ENCODE measurements at places on chromosomes 1 and 21.

- DNase-seq, result no peak
Measured at GRCh38 chr1:167631386-167631935, 1.4 kb downstream of the RCSD1 start.

GRCh38 chr1:62076286-62076685, 118.4 kb upstream of the L1TD1 start:
- peak; percentile 71 for DNase-seq

- DNase-seq, result no peak
Measured at GRCh38 chr1:228048659-228049298, 33.7 kb upstream of the ARF1 start.

DNA sequence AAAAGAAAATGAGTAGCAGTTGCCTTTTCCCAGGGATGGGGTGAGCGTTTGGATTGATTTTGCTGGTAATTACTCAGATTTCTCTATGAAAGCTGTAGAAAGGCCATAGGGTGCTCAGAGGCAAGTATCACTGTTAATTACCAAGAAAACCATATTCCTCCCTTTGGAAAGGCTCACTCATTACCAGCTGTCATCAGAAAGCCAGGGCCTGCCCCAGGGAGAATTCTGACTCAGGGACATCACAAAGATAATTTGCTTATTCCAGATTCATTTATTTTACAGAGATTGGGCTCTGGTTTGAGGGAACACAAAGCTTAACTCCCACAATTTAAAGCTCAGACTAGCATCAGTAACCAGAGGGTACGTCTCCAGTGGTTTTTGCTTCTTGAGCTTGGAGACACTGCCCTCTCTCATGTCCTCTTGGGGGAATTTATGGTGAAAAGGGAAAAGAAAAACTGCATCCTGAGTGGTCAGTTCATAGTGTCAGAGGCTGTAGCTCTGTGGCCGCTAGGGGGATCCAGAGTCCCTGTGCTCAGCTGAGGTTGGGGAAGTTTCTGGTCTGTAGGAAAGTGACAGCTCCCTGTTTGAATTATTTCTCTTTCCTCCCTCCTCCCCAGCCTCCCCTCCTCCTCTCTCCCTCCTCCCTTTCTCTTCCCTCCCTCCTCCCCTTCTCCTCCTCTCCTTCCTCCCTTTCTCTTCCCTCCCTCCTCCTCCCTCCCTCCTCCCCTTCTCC, 204.3 kb downstream of the KCNJ6 start:
- peak; percentile 85 for DNase-seq

GRCh38 chr1:229538945-229539344, 19.6 kb downstream of the ABCB10 start:
- DNase-seq, result no peak

GRCh38 chr1:109538827-109539555, 681 bp upstream of the GPR61 start:
- no peak for DNase-seq

DNA sequence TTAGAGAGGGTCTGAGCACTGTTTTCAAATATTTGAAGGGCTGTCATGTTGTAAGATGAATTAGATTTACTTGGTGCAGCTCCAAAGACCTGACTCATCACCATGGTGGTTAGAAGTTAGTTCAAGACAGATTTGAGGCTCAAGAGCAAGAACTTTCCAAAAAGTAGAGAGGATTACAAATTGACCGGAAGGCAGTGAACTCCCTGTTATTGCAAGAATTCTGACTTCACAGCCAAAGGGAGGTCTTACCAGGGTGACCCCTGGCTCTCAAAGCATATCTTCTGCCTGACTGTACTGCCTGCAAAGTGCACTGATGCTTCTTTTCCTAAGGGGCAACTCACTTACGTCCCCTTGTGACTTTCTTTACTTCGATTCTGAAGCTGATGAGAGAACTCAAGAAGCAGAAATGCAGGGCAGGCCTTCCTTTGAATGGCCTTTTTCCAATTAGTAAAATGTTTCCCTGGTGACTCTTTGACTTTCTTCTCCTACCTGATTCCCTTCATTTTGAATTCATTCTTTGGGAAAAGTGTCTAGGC, 86.4 kb downstream of the NAV1 start:
- DNase-seq, result peak; percentile 98

DNA sequence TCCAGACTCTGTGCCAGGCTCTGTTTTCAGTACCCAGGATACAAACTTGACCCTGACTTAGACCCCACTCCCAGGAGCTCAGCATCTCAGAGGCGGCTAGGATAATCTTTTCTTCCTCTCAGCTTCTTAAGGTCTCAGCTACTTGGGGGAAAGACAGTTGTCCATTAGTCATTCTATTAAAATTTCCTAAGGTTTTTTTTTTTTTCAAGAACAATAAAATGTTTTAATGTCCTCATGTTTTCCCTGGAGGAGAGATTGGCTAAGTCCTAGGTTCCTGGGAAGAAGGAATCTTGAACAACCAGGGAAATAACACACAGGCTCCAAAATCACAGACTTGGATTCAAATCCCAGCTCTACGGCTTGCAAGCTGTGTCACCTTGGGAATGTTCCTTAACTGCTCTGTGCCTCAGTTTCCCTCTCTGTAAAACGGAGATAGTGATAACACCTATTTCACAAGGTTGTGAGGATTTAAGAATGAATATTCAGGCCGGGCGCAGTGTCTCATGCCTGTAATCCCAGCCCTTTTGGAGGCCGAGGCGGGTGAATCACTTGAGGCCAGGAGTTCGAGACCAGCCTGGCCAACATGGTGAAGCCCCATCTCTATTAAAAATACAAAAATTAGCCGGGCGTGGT, 33.0 kb downstream of the CDK18 start:
- peak; percentile 7 for DNase-seq

- no peak for DNase-seq
Measured at GRCh38 chr21:35982717-35983116, 77.6 kb downstream of the SETD4 start.

- no peak for DNase-seq
Measured at GRCh38 chr1:36154765-36155407, 1.1 kb upstream of the MAP7D1 start.

DNA sequence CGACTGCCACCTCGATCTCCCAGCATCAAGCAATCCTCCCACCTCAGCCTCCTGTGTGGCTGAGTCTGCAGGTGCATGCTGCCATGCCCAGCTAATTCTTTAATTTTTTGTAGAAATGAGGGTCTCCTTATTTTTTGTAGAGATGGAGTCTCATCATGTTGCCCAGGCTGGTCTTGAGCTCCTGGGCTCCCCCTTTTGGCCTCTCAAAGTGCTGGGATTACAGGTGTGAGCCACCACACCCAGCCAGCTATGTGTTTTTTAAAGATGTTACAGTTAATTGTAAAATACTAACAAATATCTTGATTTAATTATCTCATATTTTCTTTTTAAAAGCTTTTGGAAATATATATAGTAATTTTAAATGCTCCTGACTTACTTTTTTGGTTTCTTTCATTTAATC, 181.3 kb upstream of the DMRTA2 start:
- DNase-seq, result no peak

DNA sequence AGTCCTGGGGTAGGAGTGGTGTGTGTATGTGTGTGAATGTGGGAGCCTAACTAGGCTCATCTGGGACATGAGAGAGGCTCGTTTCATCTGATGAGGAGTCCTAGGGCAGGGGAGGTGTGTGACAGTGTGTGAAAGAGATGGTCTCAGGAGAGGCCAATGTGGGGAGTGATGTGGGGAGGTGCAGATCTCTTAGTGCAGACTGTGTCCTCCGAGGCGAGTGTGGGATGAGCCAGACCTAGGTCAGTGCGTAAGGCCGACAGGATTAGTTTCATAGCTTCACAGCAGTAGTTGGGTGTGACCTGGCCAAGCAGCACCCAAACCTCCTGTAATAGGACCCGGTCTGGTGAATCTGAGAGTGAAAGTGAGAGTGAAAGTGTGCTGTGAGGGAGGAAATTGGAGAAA, 94.7 kb downstream of the LIPI start:
- no peak for DNase-seq

GRCh38 chr1:27296773-27297291, 25.1 kb upstream of the TMEM222 start:
- peak; percentile 68 for DNase-seq

DNA sequence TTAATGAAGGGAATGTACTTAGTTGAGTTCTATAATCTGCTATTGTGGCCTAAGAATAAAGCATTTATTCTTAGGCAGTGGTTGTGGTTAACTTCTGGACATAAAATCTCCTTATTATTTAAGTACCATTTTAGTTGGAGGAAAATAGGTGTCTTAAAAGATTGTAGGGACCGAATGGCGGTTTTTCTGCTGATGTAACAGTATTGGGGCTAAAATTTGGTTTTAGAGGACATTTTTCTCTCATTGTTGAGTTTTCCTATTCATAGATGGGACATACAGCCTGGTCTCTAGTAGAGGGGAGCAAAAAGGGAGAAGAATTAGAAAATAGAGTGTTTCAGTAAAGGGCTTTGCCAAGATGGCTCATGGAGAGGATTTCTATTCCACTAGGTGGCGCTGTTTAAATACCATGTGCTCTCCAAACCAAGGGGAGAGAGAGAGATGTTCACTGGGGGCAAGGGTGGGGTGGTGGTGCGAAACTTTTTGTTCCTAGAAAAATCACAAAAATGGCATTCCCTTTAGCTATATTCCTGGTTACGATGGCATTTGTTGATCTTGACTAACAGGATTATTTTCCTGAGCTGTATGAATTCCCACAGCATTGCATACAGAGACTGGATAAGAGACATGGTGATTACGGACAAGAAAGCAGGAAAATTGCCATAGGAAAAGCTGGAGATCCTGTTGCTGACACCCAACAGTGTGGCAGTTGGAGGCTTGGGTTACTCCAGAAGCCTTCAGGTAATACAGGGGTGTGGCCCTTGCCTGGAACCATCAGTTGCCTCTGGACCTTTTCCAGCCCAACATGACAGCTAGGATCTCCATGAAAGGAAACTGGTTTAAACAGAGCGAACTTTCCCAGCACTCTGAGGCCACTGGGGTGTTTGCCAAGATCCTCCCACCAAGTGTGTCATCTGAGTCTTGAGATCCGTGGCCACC, 18.2 kb upstream of the FCGR2A start:
- DNase-seq, result peak; percentile 69

GRCh38 chr1:245855846-245856730, 651.0 kb downstream of the SMYD3 start:
- DNase-seq, result peak; percentile 10

DNA sequence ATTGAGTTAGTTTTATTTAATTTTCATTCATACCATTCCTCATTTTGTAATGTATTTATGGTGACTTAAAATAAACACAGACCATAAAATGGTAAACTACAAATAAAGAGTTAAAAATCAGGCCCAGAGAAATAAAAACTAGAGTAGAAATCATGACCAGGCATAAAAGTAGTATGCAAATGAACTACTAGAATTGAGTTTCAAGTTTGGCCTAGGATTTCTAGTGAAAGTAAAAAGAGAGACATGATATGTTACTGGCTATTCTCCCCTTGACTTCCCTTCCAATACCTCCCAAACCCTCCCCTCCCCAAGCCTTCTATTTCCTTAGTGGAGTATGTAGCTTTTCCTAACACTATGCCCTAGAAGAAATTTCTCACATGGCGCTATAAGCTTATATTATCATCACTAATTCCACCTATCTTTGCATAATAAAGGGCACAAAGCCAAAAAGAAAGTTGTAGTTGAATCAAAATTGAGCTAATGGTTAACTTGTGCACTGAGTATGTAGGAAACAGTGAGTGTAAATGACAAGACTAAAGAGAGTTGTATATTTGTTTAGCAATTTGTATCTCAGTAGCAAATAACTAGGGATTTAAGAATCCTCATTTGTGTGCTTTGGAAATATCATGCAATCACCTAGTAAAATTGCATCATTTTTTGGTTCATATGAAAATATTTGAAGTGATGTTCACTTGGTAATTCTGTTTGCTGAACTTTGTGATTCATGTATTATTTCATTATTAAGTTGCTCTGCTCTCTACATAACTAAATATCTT, 29.7 kb upstream of the CDC14A start:
- peak; percentile 2 for DNase-seq

GRCh38 chr1:67787746-67788145, 45.5 kb downstream of the GNG12 start:
- DNase-seq, result peak; percentile 60

GRCh38 chr1:235650341-235651169, 971 bp upstream of the GNG4 start:
- no peak for DNase-seq

DNA sequence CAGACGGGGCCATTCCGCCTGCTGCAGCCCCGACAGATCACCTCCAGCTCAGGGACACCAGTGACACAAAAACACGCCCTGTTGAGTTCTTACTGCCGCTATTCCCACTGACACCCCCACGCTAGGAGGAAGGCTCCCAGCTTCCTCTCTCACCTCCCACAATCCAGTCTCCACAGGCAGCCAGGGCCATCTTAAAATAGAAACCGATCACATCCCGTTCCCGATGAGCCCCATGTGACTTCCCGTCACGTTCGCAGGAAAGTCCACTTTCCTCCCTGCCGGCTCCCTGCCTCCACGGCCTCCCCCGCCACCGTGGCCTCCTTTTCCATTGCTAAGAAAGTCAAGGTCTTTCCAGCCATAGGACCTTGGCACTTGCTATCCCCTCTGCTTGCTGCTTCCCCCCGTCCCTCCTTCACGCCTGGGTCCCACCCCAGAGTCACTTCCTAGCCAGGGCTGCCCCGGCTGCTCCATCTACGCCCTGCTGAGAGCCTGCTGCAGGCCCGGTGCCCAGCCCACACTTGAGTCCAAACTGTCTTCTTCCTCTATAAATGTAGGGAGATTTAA, 24.0 kb upstream of the DDOST start:
- DNase-seq, result no peak

- no peak for DNase-seq
Measured at GRCh38 chr1:52906135-52906603, 15.4 kb downstream of the ECHDC2 start.

DNA sequence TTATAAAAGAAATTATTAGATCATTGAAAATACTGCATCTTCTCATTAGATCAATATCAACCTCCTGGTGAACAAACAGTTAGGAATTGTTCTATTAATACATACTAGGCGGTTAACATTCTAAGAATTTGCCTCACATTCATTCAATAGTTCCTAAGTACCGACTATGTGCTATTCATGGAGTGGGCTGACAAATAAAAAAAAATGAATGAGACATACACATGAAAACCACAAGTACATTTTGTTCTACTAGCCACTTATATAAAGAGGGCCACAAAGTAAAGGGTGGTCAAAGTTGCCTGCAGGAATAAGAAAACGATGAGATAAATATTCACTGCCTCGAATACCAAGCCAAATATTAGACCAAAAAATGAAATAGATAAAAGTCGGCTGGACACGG, 294.4 kb downstream of the SDCCAG8 start:
- peak; percentile 80 for DNase-seq

DNA sequence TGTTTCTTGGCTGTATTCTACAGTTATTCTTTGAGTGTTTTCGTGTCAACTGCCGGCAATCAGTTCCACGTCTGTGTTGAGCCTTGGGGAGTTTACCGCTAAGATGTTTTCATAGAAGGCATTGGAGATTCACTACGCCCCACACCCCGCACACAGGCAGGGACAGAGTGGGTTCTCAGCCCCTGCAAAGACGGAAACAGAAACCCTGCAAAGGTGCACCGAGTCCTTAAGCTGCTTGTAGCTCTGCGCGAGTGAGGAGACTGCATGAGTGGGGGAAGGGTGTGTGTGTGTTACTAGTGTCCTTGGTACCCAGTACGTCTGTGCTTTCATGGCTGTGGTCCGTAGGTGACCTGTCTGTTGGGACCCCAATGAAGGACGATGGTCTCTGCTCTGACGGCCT, 1.9 kb downstream of the LHX4 start:
- no peak for DNase-seq
